ENCODE measurements at places on chromosomes 3 and 15.
A peak's percentile ranks its signal among the peaks of the same experiment; 100 is the strongest.

- DNase-seq: no peak
Measured at GRCh38 chr15:99981839-99982658, 248.8 kb upstream of the LYSMD4 start.

GRCh38 chr3:187022403-187023029, 92.2 kb downstream of the ST6GAL1 start:
- no peak for DNase-seq

DNA sequence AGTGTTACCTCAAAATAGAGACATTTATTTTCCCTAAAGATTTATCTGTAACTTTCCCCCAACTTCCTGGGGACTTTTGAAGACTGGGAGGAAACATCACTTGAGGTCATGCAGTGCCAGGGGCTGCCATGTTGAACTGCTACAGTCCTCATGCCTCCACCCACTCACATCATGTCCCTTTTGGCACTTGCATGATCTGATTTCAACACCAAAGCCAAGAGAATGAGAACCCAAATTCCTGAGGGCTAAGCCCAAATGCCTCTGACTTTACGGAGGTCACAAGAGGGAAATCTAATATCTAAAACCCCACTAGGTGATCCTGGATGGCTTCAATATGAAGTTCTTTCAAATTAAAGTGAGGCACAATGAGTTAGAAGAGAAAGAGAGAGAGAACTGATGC, 213.1 kb downstream of the NTRK3 start:
- no peak for DNase-seq

DNA sequence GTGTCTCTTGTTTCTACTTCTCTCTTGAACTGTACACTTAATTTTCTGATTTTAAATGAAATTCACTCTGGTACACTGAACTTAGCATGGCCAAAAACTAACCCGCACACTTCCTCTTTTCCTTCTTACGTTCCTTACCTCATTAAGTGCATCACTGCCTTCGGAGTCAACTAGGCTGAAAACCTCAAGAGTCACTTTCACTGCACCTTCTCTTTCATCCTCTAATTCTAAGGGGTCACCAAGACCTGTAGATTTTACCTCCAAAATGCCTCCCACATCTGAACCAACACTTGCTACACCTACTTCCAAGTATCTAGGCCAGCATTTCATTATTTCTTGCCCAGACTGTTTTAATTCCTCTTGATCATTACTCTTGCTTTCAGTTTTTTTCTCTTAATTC, 6.6 kb downstream of the CBLB start:
- no peak for DNase-seq

DNA sequence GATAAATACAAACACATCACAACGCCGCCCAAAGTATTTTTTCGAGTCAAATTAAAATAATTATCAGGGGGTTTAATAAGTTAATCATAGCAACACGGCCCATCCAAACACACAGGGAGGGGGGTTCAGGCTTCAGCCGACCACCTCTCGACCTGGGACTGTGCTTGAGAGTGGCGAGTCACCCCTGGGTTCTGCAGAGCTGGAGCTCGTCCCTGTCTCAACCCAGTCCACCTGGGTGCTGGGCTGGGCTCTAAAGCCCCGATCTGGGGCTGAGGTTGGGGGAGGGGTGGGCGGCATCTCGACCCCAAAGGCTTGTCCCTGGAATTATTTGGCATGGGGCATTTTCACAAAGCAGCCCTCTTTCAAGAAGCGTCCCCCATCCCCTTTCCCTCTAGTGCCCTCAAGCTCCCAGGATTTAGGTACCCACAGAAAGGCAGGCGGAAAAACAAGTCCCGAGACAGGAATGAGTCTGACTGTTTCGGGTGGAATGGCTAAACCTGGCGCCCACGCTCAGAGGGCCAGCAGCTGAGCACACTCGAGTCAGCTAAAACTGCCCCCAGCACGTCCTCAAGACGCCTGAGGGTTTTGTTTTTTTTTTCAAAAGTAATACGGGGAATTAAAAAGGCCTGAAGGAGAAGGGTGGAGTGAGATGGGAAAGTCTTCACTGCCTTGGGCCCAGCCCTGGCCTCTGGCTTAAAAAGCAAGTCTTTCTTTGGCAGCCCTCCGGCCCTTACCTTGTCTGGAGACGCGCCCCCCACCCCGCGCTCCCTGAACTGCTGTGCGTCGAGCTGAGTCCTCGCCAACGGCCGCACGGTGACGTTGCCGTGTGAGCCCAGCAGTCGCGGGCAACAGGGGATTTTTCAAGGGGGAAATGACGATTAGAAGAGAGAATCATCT, 32.5 kb downstream of the NR2F2 start:
- no peak for DNase-seq

DNA sequence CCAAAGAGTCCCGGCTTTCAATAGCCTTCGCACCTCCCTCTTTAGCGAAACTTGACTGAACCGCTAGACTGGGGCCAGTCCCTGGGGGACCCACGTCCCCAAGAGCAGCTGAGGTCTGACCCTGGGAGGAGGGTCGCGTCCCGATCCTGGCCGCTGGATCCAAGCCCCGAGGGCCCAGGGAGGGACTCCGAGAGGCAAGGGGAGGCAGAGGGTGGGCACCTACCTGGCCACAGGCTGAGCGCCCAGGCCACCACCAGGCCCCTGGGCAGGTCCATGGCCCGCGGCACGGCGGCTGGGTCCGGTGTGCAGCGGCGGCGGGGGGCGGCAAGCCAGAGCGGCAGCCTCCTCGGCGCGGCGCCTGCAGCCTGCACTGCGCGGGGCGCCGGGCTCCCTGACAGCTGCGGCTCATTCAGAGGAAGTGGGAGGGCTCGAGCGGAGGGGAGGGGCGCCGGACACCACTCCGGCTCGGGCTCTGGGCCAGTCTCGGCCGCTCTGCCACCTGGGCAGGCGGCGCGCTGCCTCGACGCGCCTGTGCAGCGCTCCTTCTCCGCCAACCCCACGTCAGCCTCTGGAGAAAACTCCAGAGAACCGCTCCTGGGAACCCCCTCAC, at the start of gene ITGA11:
Gene ITGA11 (minus strand): TSS at position 372 of the 610 bp plus-strand sequence. CDS start 97 bp downstream, at position 275.
- peak; percentile 17 for DNase-seq

DNA sequence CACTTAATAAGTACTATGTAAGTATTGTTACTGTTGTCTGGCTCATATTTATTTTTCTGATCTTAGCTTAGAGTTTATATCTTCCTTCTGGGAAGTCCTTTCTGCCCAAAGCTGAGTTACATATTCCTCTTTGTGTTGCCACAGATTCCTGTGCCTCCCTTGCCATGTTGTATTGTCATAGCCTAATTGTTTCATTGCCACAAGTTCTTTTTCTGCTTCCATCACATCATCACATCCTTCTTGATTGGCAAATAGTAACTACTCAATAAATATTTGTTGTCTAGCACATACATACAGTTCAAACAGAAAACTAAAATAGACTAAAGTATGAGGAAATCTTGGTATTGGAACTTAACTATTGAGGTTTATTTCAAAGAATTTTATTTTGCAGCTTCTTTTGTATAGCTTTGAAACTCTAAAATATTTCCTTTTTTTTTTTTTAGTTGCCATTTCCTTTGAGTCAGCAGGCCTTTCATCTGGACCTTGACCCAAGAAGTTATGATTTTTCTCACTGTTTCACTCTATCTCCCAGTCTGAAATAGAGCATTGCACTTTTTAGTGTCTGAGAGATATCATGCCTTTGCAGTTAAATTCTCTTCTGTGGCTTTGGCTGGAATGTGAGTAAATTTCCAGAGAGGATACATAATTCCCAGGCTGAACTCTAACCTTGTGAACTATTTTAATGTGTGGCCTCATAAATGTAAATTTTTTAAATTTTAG, 98.2 kb downstream of the ZNF609 start:
- DNase-seq: no peak

DNA sequence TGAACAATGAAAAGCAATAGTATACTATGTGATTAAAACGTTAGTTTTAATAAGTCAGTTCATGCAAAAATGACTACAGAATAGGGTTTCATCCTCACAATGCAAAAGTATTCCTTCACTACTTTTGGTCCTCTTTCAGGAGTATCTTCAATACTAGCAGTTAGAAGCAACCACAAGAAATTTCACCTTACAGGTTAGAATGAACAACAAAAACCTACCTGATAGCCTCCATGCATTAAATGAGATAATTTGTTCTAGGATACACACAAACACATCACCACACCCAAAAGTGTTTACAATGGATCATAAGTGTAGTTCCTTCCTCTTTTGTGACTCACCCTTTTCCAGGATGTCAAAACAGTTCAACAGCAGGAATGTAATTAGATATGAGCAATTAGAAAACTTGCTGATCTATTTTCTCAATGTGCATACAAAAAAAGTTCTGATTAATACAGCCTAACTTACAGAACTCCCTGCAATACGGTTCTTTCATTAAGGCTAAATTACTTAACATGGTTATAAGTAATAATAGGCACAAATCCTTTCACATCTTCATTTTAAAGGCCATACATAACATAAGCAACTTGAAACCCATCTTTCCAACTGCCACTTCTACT, 21.6 kb downstream of the UACA start:
- peak; percentile 62 for DNase-seq

DNA sequence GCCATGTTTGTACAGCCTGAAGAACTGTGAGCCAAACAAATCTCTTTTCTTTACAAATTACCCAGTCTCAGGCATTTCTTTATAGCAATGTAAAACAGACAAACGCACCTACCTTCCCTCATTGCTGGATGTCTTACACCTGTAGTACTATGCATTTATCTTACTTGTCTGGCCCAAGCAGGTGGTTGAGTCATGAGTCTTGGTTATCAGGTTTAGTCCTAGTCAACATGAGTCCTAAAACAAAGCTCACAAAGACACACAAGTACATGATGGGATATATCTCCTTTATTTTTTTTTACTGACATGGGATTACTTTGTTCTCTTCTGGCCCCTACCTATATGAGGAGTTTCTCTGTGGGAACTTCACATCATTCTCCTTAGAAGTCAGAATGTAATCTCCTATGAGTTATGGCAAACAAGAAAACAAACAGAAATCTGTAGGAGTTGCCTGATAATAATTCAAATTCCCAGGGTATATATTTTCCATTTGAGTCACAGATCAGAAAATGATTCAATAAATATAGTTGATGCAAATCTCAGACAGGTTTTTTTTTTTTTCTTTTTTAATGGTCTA, 33.6 kb upstream of the PLSCR2 start:
- DNase-seq: no peak

- no peak for DNase-seq
Measured at GRCh38 chr3:176469694-176470205, 727.5 kb downstream of the TBL1XR1 start.

DNA sequence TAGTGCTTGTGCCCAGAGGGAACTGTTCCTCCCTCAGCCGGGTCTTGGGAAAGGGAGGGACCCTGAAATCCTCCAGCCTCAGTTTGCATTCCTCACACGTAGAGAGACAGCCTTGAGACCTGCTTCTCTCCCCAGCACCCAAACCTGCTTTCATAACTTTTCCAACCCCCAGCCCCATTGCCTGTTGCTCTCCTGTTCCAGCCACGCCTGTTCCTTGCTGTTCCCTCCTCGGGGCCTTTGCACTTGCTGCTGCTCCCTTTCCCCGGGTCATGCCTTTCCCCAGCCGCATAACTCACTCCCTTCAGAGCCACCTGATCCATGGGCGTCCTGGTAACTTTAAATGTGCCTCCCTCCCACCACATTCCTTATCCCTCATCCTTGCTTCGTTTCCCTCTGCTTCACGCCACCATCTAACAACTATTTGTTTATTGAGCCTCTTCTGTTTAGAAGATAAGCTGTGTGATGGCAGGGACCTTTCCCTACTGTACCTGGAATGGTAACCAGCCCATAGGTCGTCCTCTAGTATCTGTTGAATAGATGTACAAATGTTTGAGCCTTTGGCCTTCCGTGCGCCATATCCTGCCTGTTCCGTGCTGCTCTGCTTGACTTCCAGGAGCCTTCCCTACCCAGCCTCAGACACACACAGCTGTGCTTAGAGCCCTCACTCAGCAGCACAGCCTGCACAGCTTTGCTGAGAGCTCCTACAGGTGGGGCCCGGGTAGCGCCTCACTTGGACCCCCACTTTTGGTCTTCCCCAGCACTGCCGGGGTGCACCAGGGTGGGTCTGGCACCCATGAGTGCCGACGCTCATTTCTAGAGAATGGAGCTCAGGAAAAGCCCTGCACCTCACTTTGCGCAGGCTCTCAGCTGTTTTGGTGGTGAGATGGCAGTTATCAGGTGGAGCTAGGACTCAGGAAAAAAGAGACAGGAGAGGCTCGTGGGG, 60.2 kb downstream of the SCN5A start:
- no peak for DNase-seq

GRCh38 chr3:126618021-126618420, 36.9 kb downstream of the TXNRD3 start:
- DNase-seq: no peak

All from A673 (cell line).